ENCODE measurements at places on chromosomes 7 and 10. TPM values are rescaled to one million over a fixed set of nuclear protein-coding genes. Genes with fewer than 3 reads are reported as not detected.

Gene OR13A1
- total RNA-seq: not detected

Gene IRF5
- total RNA-seq: 6.3 TPM

Gene OPN1SW
- not detected for total RNA-seq

Gene TLL2
- 0.11 TPM for total RNA-seq

Gene AQP1
- total RNA-seq: 0.03 TPM

Gene RAPGEF5
- 16.3 TPM for total RNA-seq

Gene CYP2C19
- total RNA-seq: not detected

All from SK-MEL-5 (cell line).